ENCODE measurements at places on chromosomes 1 and 21.
A peak's percentile ranks its signal among the peaks of the same experiment; 100 is the strongest.

DNA sequence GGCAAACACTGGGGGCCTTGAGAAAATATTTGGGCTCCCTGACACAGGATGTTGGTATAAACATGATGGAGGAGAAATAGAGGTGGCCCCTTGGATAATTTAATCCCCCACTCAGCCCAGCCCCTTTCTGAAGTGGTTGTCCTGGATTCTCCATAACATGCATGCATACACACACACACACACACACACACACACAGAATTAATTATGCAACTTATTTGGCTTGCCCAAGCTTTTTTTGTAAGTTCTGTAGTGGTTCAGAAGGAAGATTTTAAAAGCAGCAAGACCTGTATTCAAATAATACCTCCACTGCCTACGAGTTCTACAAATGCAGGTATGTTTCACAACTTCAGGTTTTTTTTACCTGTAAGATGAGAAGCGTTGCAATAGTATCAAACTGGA is 15.0 kb downstream of the ATF3 start:
- no peak for DNase-seq

- peak; percentile 31 for DNase-seq
Observed at GRCh38 chr1:212858461-212859265, 588 bp downstream of the FLVCR1 start.

DNA sequence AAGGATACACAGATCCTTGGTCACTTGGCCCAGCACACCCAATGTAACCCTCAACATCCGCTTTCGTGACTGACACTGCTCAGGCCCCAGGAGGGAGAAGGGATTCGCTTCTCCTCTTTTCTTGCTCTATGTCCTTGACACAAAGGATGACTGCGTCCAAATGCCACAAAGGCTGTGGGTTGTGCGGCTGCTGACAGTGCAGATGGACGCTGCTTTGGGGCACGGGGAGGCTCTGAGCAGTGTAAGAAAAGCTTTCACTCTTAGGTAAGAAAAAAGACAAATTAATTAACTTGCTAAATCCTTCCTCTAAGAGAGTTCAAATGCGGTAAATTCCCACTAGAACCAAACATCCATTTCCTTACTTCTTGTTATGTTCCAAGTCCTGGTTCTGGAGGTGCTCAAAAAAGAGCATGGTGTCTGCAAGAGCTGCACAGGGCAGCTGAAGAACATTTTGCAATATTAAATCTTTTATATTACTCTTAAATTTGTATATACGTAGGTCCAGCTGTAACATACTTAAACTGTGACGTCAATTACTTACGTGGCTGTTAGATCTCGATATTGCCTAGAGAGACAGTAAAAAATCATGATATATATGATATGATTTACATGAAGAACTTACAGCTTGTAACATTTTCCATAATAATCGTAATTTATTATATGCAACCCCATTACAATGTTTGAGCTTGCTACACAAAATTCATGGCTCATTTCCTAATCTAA is 19.4 kb upstream of the EPHB2 start:
- DNase-seq = no peak

GRCh38 chr1:71786218-71786617 is 496.1 kb downstream of the NEGR1 start:
- DNase-seq = no peak

DNA sequence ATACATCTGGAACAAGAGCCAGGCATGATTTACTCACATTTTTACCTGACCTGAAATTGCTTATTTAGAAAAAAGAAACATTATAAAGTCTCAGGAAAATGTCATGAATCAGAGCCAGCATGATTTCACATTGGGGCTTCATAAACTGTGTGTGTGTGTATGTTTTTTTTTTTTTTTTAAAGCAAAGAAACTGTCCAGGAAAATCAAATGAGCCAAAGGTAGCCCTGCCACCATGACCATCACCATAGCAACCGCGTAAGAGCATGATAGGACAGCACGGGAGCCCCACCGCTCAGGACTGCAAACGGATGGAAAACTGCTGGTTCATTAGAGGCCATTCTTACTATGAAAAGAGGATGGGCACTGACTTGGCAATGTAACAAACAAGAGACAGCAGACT is 139.2 kb downstream of the NTMT2 start:
- DNase-seq = no peak

DNA sequence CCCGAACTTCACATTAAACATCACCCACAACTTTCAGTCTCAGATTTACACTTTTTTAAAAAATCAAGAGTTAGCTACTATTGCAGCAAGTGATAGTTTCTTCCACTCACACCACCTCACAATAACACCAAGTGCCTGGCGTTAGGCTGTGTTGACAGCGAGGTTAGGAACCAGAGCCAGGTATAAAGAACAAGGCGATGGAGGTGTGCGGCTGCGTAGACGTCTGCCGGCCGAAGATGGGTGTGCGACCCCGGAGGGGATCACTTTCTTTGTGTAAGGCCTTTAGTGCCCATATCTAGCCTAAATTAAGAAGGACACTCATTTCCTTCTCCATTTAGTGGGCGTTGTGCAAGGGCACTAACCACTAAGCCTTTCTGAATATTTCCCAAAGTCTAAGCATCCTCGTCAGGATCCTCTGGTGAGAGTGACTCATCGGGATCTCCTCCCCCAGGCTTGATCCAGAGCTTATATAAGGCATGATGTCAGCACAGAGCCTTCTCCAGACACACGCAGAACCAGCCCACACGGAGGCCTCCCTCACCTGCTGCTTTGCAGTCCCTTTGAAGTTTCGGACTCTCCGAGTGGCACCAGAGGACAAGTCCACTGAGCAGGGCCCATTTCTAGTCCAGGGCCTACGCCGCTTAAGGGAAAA is 11.8 kb downstream of the NHLH2 start:
- peak; percentile 94 for DNase-seq

- DNase-seq = peak; percentile 89
Observed at GRCh38 chr1:25502957-25503356, 40.4 kb upstream of the LDLRAP1 start.

DNA sequence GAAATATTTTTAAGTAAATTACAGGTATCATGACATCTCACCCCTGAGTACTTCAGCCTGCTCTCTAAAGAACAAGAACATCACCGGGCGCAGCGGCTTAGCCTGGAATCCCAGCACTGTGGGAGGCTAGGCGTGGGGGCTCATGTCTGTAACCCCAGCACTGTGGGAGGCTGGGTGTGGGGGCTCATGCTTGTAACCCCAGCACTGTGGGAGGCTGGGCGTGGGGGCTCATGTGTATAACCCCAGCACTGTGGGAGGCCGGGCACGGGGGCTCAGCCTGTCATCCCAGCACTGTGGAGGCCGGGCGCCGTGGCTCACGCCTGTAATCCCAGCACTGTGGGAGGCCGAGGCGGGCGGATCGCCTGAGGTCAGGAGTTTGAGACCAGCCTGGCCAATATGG is 7.7 kb upstream of the CDK11B start:
- no peak for DNase-seq

GRCh38 chr1:165826565-165827267 is 698 bp upstream of the UCK2 start:
- peak; percentile 15 for DNase-seq

DNA sequence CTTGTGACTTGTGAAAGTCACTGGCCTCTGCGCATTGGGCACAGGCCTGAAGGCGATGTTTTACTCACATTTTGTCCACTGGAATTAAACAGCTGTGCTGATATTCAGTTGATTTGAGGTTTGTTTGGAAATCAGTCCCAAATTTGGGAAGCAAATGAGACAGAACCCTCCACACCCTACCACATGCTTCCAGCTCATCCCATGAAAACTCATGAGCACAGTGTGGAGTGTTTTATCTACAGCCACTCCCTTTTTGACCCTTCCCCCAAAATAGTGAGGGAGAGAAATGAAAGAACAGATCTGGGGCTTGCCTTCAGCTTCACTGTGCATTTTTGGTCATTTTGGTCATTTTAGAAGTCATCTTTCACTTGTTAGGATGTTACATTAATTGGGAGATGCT is 101.3 kb downstream of the CAMTA1 start:
- DNase-seq = no peak

DNA sequence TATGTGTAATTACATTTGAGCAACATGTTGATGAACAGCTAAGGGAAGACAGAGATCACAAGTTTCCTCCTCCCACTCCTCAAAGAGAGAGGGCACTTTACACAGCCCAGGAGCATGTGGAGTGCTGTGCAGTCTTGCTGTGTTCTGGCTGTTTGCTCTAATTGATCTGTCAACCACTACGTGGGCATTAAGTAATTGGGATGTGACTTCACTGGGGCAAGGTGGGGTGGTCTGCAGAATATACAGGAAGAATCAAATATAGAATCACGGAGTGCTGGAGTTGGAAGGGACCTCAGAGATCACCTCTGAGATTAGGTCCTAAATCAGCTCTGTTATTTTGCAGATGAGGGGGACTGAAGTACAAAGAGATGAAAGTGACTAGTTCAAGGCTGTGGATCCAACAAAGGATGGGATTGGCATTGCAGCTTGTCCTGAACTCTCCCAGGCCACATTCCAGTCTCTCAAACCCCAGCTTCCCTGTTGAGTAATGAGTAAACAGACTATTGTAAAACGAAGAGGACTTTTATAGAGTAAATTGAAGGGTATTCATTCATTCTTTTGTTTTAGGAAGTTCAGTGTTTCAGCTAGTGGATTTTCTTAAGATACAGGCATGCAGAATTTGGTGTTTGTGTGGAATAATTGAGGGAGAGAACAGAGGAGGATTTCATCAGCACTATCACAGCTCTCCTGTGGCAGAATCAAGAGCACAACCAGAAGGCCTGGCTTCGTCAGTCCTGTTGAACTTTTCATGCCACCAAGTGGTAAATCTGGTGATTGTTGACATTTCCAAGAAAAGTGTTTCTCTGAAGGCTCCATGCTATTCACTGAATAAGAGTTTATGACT is 22.4 kb downstream of the NOS1AP start:
- DNase-seq = no peak

- no peak for DNase-seq
Observed at GRCh38 chr21:46156378-46156645, 933 bp upstream of the FTCD start.

- DNase-seq = peak; percentile 99
Observed at GRCh38 chr1:49060766-49061165, 284.1 kb upstream of the BEND5 start.

- DNase-seq = peak; percentile 22
Observed at GRCh38 chr1:54973205-54973921, 7.1 kb upstream of the TMEM61 start.

- no peak for DNase-seq
Observed at GRCh38 chr1:63230722-63231121, 91.6 kb upstream of the FOXD3 start.

DNA sequence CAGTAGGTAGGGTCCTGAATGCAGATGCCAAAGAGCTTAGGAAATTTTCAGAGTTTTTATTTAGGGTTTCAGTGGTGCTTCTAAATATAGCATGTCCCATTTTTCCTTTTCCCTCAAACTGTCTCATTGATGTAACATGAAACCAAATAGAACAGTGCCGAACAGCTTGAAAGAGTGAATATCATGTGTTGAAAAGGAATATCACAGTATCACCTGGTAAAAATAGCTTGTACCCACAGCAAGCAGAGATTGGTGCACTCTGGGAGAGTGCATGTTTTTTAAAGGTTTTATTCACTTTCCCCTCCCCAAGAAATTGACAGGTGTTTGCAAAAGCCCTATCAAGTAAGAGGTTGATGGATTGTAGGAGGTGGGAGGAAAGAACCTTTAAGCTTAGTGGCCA is 41.9 kb upstream of the ELAVL4 start:
- DNase-seq = no peak
